ENCODE measurements at places on chromosomes 7 and 10.

- no peaks in the 10 kb centered on the region for H3K4me1 ChIP-seq
- no peak overlapping the region for H3K27ac ChIP-seq
- DNase-seq, result no peak
- H3K36me3 ChIP-seq, result no peaks in the 10 kb centered on the region
- no peak overlapping the region for H3K4me3 ChIP-seq
Observed at GRCh38 chr10:48508791-48509772, 95.8 kb downstream of the ARHGAP22 start.

- H3K27me3 ChIP-seq, result peaks cover 7% of the 10 kb centered on the region
- H3K4me1 ChIP-seq, result no peaks in the 10 kb centered on the region
- no peak for DNase-seq
- H3K4me3 ChIP-seq, result no peak overlapping the region
- H3K36me3 ChIP-seq, result no peaks in the 10 kb centered on the region
- no peak overlapping the region for H3K27ac ChIP-seq
Observed at GRCh38 chr10:97065128-97065527, 120.6 kb downstream of the SLIT1 start.

GRCh38 chr10:112332509-112333228 lies 41.2 kb upstream of the ACSL5 start:
- no peaks in the 10 kb centered on the region for H3K27me3 ChIP-seq
- DNase-seq, result no peak
- no peak overlapping the region for H3K4me3 ChIP-seq
- H3K36me3 ChIP-seq, result no peaks in the 10 kb centered on the region

DNA sequence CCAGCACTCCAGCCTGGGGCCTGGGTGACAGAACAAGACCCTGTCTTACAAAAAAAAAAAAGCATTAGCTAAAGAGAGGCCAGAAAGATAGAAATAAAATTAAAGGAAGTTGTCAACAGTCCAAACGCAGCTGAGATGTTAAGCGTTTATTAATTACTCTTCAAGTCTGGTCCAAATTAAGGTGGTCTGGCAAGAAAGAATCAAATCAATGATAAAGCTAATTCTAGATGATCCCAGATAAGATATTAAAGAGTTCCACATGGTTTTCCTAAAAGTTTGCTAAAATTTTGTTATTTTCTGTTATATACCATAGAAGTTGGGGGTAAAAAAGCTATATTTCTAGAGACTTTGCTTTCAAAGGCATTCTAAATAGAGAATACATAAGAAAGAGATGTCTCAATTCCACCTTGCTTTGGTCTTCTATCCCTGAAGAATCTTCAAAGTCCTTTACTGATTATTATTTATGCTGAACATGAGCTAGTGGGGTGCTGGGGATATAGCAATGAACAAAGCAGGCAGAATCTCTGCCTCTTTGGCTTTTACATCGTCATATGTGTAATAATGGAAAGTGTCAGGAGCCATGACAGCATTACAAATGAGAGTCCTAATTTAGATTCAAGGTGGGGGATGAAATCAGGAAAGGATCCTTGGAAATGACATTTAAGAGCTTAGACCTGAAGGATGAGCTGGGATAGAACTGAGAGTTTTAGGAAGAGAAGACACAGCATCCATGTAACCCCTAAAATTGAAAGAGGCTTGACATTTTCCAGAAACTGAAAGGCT lies 23.4 kb downstream of the FRA10AC1 start:
- H3K4me1 ChIP-seq, result no peaks in the 10 kb centered on the region
- no peak overlapping the region for H3K27ac ChIP-seq
- no peaks in the 10 kb centered on the region for H3K27me3 ChIP-seq
- no peak for DNase-seq

DNA sequence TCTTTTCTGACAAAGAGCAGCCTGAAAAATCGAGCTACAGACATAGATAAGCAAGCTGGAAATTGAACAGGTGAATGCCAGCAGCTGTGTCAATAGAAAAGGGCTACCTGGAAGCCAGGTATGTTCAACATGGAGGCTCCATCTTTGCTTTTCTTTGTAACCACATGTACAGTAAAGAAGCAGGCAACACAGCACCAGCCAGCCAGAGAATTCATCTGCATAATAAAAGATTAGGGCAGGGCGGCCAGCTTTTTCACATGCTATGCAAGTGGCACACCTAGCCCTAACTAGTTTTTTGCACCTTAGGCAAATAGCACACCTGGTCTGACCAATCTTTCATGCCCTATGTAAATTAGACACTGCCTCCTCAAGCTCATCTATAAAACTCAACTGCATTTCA lies 25.7 kb downstream of the COG5 start:
- peaks cover 19% of the 10 kb centered on the region for H3K36me3 ChIP-seq
- DNase-seq, result no peak
- no peak overlapping the region for H3K4me3 ChIP-seq
- H3K27me3 ChIP-seq, result no peaks in the 10 kb centered on the region
- no peak overlapping the region for H3K27ac ChIP-seq
- no peaks in the 10 kb centered on the region for H3K4me1 ChIP-seq

DNA sequence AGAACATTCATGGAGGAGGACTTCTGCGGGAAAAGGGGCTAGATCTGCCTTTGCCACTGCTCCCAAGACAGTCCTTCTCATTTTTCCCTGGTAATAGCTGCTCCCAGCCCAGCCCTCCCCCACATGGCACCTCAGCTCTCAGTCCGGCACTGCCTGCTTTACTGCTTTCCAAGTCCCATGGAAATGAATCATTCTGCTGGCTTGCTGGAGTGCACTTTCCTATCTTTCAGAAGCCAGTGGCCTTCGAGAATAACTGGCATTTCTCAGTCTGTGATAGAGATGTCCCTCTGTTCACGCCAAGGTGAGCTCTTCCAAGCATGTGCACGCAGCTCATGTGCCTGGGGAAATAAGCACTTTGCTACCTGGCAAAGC lies 61.4 kb downstream of the SYPL1 start:
- H3K4me3 ChIP-seq, result no peak overlapping the region
- H3K36me3 ChIP-seq, result no peaks in the 10 kb centered on the region
- H3K27me3 ChIP-seq, result peaks cover 11% of the 10 kb centered on the region
- DNase-seq, result no peak
- H3K4me1 ChIP-seq, result no peaks in the 10 kb centered on the region
- H3K27ac ChIP-seq, result no peak overlapping the region

DNA sequence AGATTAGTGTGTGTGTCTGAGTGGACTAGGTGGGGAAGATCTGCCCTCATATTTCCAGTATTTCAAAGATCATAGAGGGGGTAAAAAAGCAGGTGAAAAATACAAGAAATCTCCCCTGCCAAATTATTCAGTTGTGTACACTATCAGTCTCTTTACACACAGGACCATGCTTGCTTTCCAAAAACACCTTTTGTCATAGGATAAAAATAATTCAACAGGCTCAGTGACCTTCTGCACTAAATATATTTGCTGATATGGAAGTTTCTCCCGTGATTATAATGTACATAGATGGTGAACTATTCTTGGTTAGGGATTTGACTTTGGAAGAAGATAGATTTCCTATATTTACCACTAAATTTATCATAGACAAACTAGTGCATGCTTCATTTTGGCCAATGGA lies 24.6 kb upstream of the CSTF2T start:
- H3K4me3 ChIP-seq, result no peak overlapping the region
- no peak for DNase-seq
- H3K27ac ChIP-seq, result no peak overlapping the region
- H3K36me3 ChIP-seq, result no peaks in the 10 kb centered on the region

DNA sequence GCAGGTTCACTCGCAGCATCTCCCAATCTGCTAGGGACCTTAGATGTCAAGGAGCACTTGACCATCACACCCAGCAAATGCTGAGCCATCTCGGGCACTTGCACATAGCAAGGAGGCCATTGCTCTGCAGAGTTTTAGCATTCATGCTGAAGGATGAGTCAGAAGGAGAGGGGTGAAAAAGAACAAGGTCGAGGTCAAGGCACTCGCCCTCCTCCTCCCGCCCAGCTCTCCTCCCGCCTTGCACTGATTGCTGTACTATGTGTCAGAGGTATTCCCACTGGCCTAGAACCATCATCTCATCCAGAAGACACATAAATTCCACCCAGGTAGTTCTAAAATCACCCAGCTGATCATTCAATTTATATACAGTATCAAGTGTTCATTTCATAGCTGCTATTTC lies 255.1 kb upstream of the SP4 start:
- no peak overlapping the region for H3K27ac ChIP-seq
- no peaks in the 10 kb centered on the region for H3K36me3 ChIP-seq
- no peak overlapping the region for H3K4me3 ChIP-seq
- H3K27me3 ChIP-seq, result peaks cover 37% of the 10 kb centered on the region
- no peak for DNase-seq
- no peaks in the 10 kb centered on the region for H3K4me1 ChIP-seq
